A549 treated with GW870086 at 1 μM for 4 hours (cell line): ENCODE measurements at places on chromosomes 4 and X. TPM values are rescaled to one million over a fixed set of nuclear protein-coding genes. Genes with fewer than 3 reads are reported as not detected.

The CCKAR gene
- total RNA-seq: not detected in 5 replicates

The TEX13D gene
- total RNA-seq: not detected in 5 replicates

The TTC29 gene
- not detected in 5 replicates for total RNA-seq

The RNF150 gene
- 0.13 to 0.42 TPM (median 0.30 TPM) in 5 replicates for total RNA-seq

The SUPT20HL1 gene
- not detected in 5 replicates for total RNA-seq

The GPR82 gene
- total RNA-seq: not detected in 5 replicates

The NUDT6 gene
- total RNA-seq: 6.5 to 7.8 TPM (median 7.3 TPM) in 5 replicates

The C4orf46 gene
- total RNA-seq: 7.1 to 9.6 TPM (median 8.6 TPM) in 5 replicates

The SYP gene
- total RNA-seq: 2.7 to 3.5 TPM (median 3.0 TPM) in 5 replicates

The EFHC2 gene
- 0.11 to 0.42 TPM (median 0.30 TPM) in 5 replicates for total RNA-seq

The HEPH gene
- total RNA-seq: 0.06 TPM in 1 of 5 replicates, not detected in the others

The TIMM17B gene
- total RNA-seq: 90.7 to 108 TPM (median 98.6 TPM) in 5 replicates

The GCNA gene
- 1.5 to 1.9 TPM (median 1.7 TPM) in 5 replicates for total RNA-seq

The FATE1 gene
- total RNA-seq: not detected in 5 replicates

The NXF2 gene
- not detected in 5 replicates for total RNA-seq

The GDPD2 gene
- 0.06 to 0.08 TPM in 2 of 5 replicates, not detected in the others for total RNA-seq

The ZMAT1 gene
- total RNA-seq: 0.05 TPM in 3 of 5 replicates, not detected in the others

The ASB12 gene
- not detected in 5 replicates for total RNA-seq

The ANXA5 gene
- 526 to 633 TPM (median 553 TPM) in 5 replicates for total RNA-seq

The RTL3 gene
- 0.05 to 0.13 TPM (median 0.08 TPM) in 4 of 5 replicates, not detected in the other for total RNA-seq

The BEND4 gene
- total RNA-seq: 0.01 TPM in 1 of 5 replicates, not detected in the others

The SMIM20 gene
- total RNA-seq: 24.1 to 27.6 TPM (median 25.3 TPM) in 5 replicates

The SPARCL1 gene
- not detected in 5 replicates for total RNA-seq

The ADGRG2 gene
- 8.4 to 11.0 TPM (median 10.6 TPM) in 5 replicates for total RNA-seq

The PHKA1 gene
- total RNA-seq: 22.3 to 28.5 TPM (median 25.2 TPM) in 5 replicates

The MAGEC1 gene
- total RNA-seq: 0.06 to 0.09 TPM in 2 of 5 replicates, not detected in the others

The MAGEA9B gene
- total RNA-seq: not detected in 5 replicates

The IBSP gene
- total RNA-seq: not detected in 5 replicates

The ITIH6 gene
- total RNA-seq: 0.02 TPM in 1 of 5 replicates, not detected in the others

The TMSB4X gene
- 5,171 to 8,032 TPM (median 5,790 TPM) in 5 replicates for total RNA-seq

The TRAM1L1 gene
- 0.40 to 0.70 TPM (median 0.59 TPM) in 5 replicates for total RNA-seq

The MXRA5 gene
- total RNA-seq: not detected in 5 replicates
